ENCODE measurements at places on chromosomes 12 and 14. TPM values are rescaled to one million over a fixed set of nuclear protein-coding genes. Genes with fewer than 3 reads are reported as not detected.

The ACOT4 gene
- total RNA-seq: 0.33 TPM

The NFE2 gene
- not detected for total RNA-seq

The CDCA3 gene
- total RNA-seq: 2.7 TPM

The NOS1 gene
- total RNA-seq: not detected

The MANSC4 gene
- total RNA-seq: not detected

The VAMP1 gene
- 2.1 TPM for total RNA-seq

The RNF212B gene
- total RNA-seq: not detected

The DNAAF2 gene
- total RNA-seq: 9.0 TPM

The KLRD1 gene
- total RNA-seq: 0.11 TPM

The C1R gene
- 1.5 TPM for total RNA-seq

The OR6C70 gene
- total RNA-seq: not detected

The AKAP3 gene
- 1.3 TPM for total RNA-seq

The TEAD4 gene
- total RNA-seq: 18.4 TPM

The NTN4 gene
- 731 TPM for total RNA-seq

The GPD1 gene
- not detected for total RNA-seq

The TTC9 gene
- total RNA-seq: 0.52 TPM

The PRKCH gene
- 292 TPM for total RNA-seq

The MGST1 gene
- 8.3 TPM for total RNA-seq

The NRIP2 gene
- not detected for total RNA-seq

The KIF26A gene
- total RNA-seq: 11.2 TPM

The OAS3 gene
- total RNA-seq: 2.5 TPM

The SLC39A9 gene
- total RNA-seq: 124 TPM

The EIF2S1 gene
- 189 TPM for total RNA-seq

The ADAMTS20 gene
- total RNA-seq: not detected

The TIMM9 gene
- total RNA-seq: 20.6 TPM

The PNP gene
- 229 TPM for total RNA-seq

The FBLN5 gene
- 0.26 TPM for total RNA-seq

The CARMIL3 gene
- not detected for total RNA-seq

The ZDHHC22 gene
- total RNA-seq: not detected

The KMT2D gene
- total RNA-seq: 33.5 TPM

The HRK gene
- not detected for total RNA-seq

The CYP27B1 gene
- 0.26 TPM for total RNA-seq

The NEMP1 gene
- total RNA-seq: 3.9 TPM

The ATP23 gene
- total RNA-seq: 12.2 TPM

The KCNK13 gene
- not detected for total RNA-seq

The RFLNA gene
- total RNA-seq: under 0.01 TPM

The PROX2 gene
- total RNA-seq: not detected

The RILPL1 gene
- total RNA-seq: 3.6 TPM

The SVOP gene
- total RNA-seq: not detected

The CCDC197 gene
- not detected for total RNA-seq

The HAL gene
- total RNA-seq: 0.17 TPM

The AHNAK2 gene
- total RNA-seq: 4.9 TPM

Measured in dermis lymphatic vessel endothelial cell (primary cell).